Activated naive CD4-positive, alpha-beta T cell (primary cell): ENCODE measurements at places on chromosomes 2 and 18.

DNA sequence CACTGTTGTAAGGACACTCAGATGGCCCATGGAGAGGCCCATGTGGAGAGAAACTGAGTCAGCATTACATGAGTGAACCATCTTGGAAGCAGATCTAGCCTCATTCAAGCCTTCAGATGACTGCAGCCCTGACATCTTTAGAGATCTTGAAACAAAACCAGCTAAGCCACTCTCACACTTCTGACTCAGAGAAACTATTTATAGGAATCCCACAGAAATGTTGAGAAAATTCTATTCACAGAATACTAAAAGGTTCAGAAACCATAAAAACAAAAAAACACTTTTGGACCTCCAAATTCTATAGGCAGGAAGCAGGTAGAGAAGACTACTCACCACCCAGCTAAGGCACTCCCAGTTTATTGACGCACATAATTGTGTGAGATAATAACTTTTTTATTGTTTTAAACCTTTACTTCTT, 8.7 kb downstream of the TMEM169 start:
- DNase-seq = no peak

GRCh38 chr2:222751238-222751637, 79.8 kb downstream of the MOGAT1 start:
- no peak for DNase-seq

GRCh38 chr2:120863146-120863545, 127.5 kb downstream of the GLI2 start:
- no peak for DNase-seq

DNA sequence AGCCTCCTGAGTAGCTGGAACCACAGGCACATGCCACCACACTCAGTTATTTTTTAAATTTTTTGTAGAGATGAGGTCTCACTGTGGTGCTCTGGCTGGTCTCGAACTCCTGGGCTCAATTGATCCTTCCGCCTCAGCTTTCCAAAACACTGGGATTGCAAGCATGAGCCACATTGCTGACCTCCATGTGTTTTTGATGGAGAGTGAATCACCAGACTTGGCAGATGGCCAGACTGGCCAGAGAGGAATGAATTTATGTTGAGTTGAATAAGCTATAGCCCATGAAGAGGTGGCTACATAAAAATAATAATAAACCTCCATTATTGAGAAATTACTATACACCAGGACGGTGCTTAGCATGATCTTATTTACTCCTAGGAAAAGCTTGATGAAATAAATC, 91.5 kb downstream of the MREG start:
- DNase-seq = no peak

DNA sequence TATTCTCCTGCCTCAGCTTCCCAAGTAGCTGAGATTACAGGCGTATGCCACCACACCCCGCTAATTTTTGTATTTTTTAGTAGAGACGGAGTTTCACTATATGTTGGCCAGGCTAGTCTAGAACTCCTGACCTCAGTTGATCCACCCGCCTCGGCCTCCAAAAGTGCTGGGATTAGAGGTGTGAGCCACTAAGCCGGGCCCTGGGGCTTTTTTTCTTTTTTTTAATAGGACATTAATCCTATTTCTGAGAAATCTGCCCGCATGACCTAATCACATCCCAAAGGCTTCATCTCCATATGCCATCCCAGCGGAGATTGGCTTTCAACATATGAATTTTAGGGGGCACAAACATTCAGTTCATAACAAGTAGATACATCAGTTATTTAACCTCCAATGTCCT, 128.6 kb downstream of the CNTNAP5 start:
- DNase-seq = no peak

DNA sequence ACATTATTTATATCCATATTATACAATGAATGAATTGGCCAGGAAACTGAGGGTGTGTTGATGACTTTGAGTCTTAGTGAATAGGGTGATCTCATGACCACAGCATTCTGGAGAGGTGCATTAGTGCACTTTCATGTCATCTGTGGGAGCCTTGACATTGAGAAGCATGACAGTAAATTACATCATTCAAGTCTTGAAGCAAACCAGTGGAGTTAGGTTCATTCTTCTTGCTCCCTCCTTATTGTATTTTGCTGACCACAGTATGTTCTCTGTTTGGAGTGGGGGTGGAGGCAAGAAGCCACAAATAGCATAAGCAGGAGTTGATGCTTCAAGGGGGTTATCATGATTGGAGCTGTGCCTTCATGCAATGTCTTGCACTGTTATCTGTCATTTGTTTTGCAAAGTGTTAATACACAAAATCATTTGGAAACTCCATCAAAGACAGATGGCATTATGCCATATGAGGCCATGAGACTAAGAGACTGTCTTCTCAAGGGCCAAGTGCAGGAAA, 680.2 kb downstream of the NYAP2 start:
- DNase-seq = no peak

- no peak for DNase-seq
Observed at GRCh38 chr2:225399504-225399903, at the start of gene NYAP2. NYAP2 (plus strand) TSS chr2:225399710; CDS start chr2:225408881, 9,171 bp downstream.

GRCh38 chr2:55107436-55107835, 57.2 kb upstream of the RTN4 start:
- DNase-seq = no peak

- no peak for DNase-seq
Observed at GRCh38 chr2:43274055-43274454, 47.6 kb upstream of the ZFP36L2 start.

- DNase-seq = no peak
Observed at GRCh38 chr18:9081940-9082339, 20.6 kb upstream of the NDUFV2 start.

GRCh38 chr2:204726831-204727230, 181.6 kb downstream of the PARD3B start:
- DNase-seq = no peak

GRCh38 chr2:101255501-101255900, 2.8 kb downstream of the CNOT11 start:
- no peak for DNase-seq

- no peak for DNase-seq
Observed at GRCh38 chr2:117645458-117645857, 169.0 kb upstream of the DDX18 start.

DNA sequence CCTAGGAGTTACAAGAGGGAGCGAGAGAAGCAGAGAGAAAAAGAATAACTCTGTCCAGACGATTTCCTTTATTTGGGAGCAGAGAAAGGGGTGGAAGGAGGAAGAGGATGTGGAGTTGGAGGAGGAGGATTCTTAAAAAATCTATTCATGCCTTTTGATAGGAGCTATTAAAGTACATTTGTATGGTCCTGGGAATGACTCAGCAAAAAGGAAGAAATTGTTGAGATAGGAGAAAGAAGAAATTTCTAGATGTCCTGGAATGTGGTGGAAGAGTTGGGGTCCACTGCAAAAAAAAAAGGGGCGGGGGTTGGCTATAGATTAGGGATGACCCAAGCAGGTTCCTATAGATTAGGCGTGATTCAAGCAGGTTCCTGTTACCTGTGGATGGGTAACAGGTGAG, 32.4 kb upstream of the RPRM start:
- DNase-seq = no peak

GRCh38 chr2:113111823-113112287, 15.5 kb upstream of the IL1RN start:
- no peak for DNase-seq

- DNase-seq = no peak
Observed at GRCh38 chr18:27793013-27793785, 383.7 kb downstream of the CDH2 start.

DNA sequence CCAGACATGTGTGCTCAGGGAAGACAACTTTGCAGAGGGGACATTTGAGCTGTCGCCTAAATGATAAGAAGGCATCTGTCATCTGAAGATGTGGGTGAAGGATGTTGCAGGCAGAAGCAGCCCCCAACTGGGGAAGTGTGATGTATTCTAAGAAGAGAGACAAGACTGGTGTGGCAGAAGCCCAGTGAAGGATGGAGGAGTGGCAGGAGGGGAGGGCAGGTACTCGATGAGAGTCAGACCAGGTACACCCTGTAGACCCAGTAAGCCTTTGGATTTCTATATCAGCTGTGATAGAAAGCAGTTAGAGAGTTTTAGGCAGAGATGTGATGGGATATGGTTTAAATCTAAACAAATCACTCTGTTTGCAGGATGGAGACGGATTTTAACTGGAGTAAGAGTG, 19.2 kb downstream of the SLC14A2 start:
- DNase-seq = no peak

GRCh38 chr2:19287324-19287723, 71.1 kb downstream of the OSR1 start:
- no peak for DNase-seq

DNA sequence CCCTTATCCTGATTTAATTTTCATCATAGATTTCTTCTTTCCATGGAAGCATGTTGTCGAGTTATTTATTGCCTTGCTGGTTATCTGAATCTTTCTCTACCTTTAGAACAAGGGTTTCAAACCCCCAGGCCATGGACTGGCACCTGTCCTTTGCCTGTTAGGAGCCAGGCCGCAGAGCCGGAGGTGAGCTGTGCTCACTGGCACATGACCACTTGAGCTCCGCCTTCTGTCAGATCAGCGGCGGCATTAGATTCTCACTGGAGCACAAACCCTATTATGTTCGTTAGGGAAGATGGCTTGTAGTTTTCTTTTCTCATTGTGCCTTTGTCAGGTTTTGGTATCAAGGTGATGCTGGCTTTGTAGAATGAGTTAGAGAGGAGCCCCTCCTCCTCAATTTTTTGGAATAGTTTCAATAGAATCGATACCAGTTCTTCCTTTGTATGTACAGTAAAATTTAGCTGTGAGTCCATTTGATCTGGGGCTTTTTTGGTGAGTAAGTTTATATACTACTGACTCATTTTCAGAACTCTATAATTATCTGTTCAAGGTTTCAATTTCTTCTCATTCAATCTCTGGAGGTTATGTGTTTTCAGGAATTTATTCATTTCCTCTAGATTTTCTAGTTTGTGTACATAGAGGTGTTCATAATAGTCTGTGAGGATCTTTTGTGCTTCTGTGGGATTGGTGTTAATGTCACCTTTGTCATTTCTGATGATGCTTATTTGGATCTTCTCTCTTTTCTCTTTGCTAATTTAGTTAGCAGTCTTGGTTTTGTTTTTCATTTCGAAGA, 668.0 kb upstream of the FAM98A start:
- DNase-seq = no peak

DNA sequence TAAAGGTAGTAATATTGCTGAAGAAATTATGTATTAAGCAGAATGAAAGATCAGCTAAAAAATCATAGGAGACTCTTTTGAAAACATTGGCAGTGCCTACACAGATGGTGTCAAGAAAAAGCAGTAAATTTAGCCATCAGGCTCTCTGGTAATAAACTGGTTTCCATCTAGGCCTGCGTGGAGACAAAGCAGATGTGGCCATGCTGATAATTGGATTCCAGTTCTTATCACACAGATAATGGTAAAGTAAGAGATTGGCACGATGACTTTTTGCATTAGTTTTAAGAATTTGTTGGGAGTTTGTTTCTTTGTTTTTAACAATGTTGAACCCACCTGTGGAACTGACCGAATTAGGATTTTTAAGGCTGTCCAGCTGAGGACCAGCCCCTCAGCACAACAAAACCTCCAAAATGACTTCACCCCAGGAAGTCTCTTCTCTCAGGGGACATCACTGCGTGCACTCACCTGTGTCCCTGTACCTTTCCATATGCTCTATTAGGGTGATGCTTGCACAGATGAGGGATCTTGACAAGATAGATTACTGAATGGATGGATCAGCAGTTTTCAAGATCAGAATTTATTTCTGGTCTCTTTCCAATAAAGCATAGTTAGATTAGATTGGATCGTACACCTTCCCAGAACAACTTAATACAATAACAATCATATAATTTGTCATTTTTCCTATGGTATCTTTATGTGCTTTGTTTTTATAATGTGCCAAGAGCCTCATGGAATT, 69.1 kb upstream of the DNAJC10 start:
- DNase-seq = no peak

- no peak for DNase-seq
Observed at GRCh38 chr2:23385351-23385747, 370 bp downstream of the KLHL29 start.

GRCh38 chr18:35348001-35348400, 3.8 kb upstream of the ZNF24 start:
- DNase-seq = no peak

GRCh38 chr18:44143072-44143471, 537.6 kb upstream of the SETBP1 start:
- DNase-seq = no peak
